Activated naive CD8-positive, alpha-beta T cell treated with anti-CD3 and anti-CD28 coated beads, Interleukin-2, amount 50 U/mL, for 24 hours (primary cell): ENCODE measurements at places on chromosomes 16 and 17.

GRCh38 chr17:43545383-43545632 is 832 bp downstream of the ETV4 start:
- DNase-seq: no peak

DNA sequence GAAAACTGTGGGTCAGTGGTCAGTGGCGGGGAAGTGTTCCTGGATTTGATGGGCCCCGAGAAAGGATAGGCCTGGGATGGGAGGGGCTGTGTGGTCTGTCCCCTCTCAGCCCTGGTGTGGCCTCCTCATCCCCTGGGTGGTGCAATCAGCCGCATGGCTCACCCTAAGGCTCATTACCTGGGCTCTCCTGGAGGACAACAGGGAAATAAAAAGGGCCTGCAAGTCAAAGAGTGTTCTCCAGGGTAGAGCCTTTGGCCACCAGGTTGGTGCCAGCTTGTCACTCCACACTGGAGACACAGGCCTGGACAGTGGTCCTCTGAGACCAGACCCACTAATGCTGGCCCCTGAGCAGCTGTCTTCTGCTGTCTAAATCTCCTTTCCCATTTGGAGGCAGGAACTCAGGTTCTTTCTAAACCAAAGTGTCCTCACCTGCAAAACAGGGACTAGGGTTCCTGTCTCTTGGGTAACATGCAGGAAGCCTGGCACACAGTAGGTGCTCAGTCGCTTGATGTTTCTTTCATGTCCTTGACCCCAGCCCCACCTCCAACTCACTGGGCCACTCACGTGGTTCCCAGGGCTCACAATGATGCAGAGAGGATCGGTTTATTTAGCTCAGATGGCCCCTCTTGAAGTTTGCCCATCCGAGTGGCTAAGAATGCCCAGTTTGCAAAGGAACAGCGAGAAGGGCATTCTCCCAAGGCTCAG is 2.4 kb downstream of the NDRG4 start:
- no peak for DNase-seq

DNA sequence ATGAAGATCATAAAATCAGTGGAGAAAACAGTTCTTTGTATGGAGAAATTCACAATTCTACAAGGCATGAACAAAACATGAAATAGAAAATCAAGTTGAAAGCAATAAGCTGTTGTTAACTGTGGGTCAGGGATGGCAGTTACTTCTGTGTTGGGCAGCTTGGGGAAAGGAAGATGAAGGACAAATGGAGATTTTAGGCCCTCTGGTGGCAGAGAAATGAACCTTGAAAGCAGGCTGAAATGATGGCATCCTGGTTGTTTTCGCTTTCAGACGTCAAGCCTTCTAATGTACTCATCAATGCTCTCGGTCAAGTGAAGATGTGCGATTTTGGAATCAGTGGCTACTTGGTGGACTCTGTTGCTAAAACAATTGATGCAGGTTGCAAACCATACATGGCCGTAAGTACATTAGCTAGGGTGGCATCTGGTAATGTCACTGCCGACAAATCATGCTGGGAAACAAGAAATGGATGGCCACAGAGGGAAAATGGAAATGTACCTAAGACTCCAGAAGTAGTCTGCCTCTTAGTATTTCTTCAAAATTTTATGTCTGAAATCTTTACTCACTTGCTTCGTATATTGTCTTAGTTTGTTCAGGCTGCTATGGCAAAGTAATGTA is 108.9 kb downstream of the MAP2K6 start:
- no peak for DNase-seq

- DNase-seq: no peak
These were observed 65.2 kb downstream of the NUP88 start for GRCh38 chr17:5354310-5354709.

DNA sequence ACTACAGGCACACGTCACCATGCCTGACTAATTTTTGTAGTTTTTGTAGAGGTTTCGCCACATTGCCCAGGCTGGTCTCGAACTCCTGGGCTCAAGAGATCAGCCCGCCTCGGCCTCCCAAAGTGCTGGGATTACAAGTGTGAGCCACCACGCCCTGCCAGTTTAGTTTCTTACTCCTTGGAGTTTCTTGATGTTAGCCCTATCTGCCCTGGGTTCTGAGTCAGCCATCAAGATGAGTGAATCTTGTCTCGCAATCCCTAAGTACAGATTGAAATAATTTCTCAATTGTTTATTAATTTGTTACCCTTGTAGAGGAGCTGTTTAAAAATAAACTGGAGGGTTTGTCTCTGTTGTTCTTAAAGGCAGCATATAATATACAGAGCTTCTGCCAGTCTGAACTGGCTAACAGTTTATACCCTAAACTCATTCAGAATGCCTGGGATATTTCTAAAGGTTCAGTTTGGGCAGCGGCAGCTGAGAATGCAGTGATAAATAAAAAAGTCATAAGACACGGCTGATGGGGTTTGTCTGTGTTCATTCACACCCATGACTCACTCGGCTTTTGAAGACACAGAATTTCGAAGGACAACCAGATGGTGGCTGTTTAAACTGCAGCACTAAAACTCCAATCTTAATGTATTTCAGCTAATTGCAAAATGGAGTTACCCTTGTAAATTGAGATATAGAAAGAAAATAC is 39.6 kb downstream of the GPRC5B start:
- no peak for DNase-seq

GRCh38 chr17:29158096-29158487 is 22.1 kb downstream of the MYO18A start:
- no peak for DNase-seq

DNA sequence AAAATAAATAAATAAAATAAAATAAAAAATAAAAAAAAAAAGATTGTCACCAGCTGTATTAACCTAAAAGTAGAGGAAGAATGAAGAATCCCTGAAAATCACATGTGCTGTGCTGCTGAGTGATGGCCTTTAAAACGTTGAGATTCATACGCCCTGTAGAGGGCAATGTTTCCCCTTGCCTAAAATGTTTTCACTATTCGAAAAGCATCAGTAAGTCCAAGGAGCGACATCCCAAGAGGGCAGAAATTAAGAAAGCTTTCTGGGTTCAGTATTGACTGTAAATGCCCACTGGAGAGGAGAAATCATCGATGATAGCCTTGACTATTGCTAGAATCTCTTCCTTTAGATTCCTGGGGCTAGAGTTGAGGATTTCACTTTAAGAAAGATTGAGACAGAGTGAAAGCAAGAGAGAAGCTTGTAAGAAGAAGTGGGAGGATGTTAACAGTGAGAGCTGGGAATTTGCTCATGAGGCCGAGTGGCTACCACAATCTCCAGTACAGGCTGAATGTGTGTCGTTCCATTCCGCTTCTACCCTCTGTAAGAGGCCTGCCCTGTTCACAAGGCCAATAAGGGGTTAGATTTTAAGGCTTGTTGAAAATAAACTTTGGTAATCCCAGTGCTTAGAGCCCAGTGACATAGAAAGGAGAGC is 170.8 kb upstream of the FAM20A start:
- DNase-seq: no peak

DNA sequence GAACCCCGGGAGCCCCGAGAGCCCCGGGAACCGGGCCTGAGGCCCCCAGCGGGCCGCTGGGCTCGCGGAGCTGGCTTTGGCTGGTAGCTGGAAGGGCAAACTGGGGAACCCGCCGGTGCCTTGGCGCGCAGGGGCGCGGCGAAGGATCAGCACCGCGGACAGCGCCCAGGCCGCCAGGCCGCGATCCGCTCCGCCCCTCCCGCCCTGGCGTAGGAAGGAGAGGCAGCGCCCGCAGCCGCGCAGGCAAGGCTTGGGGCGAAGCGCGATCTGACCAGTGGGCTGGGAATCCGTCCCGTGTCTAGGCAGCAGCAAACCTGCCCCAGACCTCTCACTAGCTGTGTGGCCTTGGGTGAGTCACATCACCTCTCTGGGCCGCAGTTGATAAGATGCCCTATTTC is 331 bp upstream of the CCDC92B start:
- peak; percentile 79 for DNase-seq

GRCh38 chr16:55379371-55379770 is 55.4 kb downstream of the IRX6 start:
- DNase-seq: no peak

GRCh38 chr17:57406131-57406980 is 150.0 kb downstream of the MSI2 start:
- DNase-seq: no peak

- no peak for DNase-seq
These were observed 778.1 kb upstream of the SOX9 start for GRCh38 chr17:71342737-71343136.

GRCh38 chr16:23182206-23182678 is 303 bp upstream of the SCNN1G start:
- DNase-seq: peak; percentile 81

GRCh38 chr17:7583253-7584109 is at the start of gene MPDU1:
Gene MPDU1 (plus strand): TSS chr17:7583852. CDS start chr17:7583863, 11 bp downstream.
- DNase-seq: peak; percentile 96

DNA sequence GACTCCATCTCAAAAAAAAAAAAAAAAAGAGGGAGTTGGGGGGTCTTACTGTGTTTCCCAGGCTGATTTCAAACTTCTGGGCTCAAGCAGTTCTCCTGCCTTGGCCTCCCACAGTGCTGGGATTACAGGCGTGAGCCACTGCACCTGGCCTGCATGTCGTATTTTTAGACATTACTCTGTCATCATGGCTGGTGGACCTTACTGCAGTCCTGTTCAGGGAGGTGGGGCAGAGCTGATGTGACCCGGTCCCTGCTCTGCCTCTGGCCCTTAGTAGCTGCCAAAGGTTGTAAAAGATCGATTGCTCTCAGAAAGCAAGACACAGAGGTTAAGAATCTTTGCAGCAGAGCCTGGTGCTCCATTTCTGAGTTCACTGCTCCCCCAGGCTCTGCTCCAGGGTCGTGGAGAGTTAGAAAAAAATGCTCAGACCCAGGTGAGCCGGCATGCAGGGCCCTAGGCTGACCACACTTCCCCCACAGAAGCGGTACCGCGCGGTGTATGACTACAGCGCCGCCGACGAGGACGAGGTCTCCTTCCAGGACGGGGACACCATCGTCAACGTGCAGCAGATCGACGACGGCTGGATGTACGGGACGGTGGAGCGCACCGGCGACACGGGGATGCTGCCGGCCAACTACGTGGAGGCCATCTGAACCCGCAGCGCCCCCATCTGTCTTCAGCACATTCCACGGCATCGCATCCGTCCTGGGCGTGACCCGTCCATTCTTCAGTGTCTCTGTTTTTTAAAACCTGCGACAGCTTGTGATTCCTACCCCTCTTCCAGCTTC is 7.1 kb upstream of the LASP1NB start:
- DNase-seq: no peak

DNA sequence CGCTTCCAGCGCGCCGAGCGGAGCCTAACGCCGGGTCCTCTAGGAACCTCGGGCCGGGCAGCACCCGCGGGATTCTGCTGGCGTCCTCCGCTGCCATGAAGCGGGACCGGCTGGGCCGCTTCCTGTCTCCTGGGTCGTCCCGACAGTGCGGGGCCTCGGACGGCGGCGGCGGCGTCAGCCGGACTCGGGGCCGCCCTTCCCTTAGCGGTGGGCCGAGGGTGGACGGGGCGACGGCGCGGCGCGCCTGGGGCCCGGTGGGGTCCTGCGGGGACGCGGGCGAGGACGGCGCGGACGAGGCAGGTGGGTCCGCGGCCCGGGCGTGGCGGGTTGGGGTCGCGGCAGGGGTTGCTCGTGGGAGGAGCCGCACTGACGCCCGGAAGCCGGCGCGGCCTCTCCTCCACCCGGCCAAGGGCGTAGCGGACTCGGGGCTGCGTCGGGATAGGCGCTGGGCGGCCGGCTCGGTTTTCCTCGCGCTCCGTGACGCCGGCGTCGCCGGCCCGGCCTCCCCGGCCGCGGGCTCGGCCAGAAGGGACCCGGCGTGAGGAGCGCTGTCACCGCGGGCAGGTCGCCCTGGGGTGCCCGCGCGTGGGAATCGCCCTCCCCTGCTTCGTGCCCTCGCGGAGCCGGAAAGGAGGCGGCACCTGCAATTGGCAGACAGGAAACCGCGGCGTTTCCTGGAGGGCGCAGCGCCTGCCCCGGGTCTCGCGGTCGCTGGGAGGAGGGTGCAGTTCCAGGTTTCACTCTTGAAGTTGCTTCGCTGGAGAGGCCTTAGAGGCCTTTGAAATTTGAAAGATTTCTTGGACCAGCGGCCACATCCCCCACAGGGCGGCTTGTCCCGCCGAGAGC is 432 bp downstream of the ZNF276 start:
- peak; percentile 84 for DNase-seq

DNA sequence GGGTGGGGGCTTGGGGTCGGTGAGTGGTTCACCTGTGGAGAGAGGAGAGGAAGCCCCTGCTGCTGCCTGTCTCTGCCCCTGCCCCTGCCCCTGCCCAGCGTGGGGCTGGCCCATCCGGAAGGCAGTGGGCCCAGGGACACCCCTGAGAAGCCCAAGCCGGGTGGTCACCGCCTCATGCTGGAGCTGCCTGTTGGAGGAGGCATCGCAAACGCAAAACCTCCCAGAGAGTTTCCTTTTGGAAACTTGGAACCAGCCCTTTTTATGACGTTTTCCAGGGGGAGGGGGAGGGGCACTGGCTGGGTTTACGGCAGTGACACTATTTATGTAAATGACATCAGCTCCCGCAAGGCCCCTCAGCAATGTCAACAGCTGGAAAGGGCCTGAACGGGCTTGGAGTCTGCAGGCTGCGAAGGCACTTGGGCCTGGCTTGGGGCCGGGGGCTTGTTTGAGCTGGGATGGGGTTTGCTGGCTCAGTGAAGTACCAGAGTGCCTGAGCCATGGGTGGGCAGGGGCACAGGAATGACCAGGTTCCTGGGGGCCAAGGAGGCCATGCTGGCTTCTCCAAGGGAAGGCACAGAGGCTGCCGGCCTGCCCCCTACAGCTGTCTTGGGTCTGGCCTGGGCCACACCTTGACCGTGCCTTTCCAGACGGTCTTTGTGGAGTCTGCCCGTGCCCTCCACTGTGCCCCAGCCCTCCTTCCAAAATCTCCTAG is 219.5 kb downstream of the NTN1 start:
- DNase-seq: no peak

DNA sequence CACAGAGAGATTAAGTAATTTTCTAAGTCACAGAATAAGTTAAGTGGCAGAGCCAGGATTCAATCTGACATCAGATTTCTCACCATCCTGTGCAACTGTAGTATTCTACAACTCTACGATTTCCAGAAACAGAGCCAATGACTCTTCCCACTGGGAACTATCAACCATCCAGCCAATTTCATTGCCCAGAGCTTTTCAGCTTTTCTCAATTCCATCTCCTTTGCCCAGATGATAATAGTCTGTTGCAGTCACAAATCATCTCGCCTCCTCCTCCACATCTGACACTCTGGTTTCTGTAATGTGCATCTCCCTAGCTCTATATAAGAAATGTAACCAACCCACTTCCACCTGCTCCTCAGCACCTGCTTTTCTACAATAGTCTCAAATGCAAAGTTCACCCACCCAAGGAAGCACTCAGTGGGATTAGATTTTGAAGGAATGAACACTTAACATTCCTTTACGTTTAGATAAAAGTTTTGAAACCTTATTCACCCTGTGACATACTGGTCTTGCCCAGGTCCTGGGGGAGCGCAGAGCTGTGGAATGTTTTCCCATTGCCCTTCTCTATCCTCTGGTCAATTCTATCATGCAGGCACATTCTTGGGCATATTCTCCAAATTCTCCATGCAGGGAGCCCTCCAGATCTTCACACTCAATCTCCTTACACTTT is 167.8 kb upstream of the ASIC2 start:
- no peak for DNase-seq

- DNase-seq: no peak
These were observed 58.2 kb downstream of the MARCHF10 start for GRCh38 chr17:62749926-62750325.

- DNase-seq: no peak
These were observed 3.3 kb downstream of the NR1D1 start for GRCh38 chr17:40097087-40097486.
